GM12891 (cell line): ENCODE measurements at places on chromosomes 13 and 19.
A peak's percentile ranks its signal among the peaks of the same experiment; 100 is the strongest.

- peak; percentile 6 for DNase-seq
These were observed 43.2 kb downstream of the MLLT1 start for GRCh38 chr19:6236310-6237291.

GRCh38 chr13:52651897-52652195, 790 bp upstream of the SUGT1 start:
- peak; percentile 18 for DNase-seq

DNA sequence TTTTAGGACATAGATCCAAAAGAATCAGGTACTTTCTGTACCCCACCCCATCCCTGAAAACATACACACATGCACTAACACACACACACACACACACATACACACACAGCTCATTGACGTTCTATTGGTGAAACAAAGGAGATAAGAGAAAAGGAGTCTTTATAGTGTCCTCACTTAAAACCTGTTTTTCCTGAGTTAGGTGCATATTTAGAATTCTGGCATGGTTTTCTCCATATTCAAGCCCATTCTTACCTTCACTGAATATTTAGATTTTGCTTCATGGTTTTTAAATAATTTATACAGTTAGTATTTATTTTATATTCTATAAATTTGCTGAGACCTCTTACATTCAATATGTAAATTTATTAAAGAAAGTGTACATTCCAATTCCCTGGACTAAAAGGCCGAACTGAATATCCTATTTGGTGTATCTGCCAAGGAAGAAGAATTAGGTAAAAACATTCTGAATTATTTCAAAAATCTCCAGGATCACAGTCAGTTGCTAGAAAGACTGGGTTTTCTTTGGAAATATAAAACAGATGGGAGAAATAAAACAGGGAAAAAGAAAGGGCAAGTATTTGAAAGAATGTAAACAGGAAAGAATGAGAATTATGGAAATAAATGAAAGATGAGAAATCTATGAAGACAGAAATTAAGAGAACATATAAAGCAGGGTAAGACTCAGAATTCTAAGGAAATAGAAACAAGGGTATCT, 556.2 kb downstream of the KCTD12 start:
- no peak for DNase-seq

DNA sequence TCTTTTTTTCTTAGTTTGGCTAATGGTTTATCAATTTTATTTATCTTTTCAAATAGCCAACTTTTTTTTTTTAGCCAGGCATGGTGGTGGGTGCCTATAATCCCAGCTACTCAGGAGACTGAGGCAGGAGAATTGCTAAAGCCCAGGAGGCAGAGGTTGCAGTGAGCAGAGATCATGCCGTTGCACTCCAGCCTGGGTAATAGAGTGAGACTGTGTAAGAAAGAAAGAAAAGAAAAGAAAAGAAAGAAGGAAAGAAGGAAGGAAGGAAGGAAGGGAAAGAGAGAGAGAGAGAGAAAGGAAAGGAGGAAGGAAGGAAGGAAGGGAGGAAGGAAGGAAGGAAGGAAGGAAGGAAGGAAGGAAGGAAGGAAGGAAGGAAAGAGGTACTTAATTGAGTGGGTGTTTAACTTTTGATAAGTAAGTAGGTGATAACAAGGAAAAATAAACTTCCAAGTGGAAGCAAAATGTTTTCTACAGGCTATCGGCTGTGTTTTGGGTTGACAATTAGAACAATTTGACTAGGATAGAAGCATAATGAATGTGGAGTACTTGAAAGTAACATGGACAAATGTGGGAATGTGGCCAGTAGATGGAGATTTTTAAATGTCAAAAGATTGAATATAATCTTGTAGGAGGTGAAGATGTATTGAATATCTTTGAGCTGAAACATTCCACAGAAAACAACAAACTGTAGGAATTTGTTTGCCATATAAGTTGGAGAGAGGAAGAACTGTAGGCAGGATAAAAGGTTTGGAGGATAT, 62.8 kb upstream of the MYO16 start:
- no peak for DNase-seq

DNA sequence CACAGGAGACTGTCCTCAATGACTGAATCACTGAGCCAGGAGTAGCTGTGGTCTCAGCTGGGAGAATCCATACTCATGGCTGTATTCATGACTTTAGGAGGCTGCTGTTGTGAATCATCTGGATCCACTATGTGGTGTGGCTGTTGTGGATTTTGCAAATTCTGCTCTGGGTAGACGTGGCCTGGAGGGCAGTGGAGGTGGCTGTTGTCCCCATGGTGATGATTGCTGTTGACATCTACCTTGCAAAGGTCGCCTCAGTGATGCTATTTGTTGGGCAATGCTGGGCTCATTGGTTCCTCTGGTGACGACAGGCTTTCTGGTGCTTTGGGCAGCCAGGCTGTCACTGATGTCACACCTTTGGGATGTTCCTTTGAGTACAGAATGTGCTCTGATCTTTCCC, 23.9 kb downstream of the MUC16 start:
- no peak for DNase-seq

GRCh38 chr13:86870444-86870843, 800.7 kb upstream of the SLITRK5 start:
- no peak for DNase-seq

DNA sequence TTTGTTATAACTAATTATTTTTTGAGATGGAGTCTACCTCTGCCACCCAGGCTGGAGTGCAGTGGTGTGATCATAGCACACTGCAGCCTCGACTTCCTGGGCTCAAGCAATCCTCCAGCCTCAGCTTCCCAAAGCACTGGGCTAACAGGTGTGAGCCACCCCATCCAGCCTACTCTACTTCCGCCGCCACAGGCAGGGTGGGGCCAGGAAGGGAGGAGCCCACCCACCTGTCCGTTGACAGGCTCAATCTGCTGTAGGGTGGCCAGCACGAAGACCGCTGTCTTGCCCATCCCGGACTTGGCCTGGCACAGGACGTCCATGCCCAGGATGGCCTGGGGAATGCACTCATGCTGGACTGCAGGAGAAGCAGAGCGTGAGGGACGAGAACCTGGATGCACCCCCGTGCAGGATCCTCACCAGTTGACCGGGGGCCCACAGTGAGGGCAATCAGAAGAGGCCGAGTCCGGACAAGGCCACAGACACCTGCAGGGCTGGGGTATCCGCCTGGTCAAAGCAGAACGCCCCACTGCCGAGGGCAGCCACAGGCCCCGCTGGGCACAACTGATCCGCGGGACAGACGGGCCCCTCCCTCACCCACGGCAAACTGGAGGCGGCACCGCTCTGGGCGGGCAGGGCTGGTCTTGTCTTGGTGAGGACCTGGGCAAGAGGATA, 6.7 kb downstream of the DDX39A start:
- DNase-seq = no peak

GRCh38 chr19:44607049-44607448, 6.3 kb upstream of the IGSF23 start:
- no peak for DNase-seq
